ENCODE measurements at places on chromosomes 16 and 17.
A peak's percentile ranks its signal among the peaks of the same experiment; 100 is the strongest.

DNA sequence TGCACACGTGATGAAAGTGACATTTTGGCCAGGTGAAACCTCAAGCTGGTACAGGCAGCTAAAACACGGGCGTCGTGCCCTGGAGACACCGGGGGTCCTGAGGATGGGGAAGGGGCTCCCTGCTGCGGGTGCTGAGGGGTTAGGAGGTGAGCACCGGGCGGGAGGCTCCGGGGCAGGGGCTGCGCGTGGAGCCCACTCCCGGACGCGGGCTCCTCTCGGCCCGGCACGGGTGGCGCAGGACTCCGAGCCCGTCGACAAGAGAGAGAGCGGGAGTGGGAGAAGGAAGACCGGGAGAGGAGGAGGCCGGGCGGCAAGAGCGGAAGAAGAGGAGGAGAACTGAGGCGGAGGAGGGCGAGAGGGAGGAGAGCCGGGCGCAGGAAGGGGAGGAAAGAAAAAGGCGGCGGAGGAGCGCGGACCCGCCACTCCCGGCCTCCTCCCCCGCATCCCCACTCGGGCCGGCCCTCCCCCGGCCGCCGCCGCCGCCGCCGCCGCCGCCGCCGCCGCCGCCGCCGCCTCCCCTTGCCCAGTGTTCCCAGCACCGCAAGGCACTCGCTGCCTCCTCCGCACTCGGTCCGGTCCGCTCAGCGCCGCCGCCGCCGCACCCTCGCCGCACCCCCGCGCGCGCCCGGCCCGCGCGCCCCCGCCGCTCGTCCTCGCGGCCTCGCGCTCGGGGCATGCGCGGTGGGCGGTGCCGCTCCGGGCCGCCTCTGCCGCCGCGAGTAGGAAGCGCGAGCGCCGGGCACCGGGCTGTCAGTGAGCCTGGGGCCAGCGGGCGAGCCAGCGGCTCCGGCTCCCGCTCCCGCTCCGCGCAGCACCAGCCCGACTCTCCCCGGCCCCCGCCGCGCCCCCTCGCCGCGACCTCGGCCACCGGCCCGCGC, at the start of gene PRKCA:
TSS of gene PRKCA (plus strand) at position 750 of the 878 bp plus-strand sequence.
- peak; percentile 43 for DNase-seq

GRCh38 chr17:59346876-59347407, 15.5 kb downstream of the YPEL2 start:
- DNase-seq = no peak

DNA sequence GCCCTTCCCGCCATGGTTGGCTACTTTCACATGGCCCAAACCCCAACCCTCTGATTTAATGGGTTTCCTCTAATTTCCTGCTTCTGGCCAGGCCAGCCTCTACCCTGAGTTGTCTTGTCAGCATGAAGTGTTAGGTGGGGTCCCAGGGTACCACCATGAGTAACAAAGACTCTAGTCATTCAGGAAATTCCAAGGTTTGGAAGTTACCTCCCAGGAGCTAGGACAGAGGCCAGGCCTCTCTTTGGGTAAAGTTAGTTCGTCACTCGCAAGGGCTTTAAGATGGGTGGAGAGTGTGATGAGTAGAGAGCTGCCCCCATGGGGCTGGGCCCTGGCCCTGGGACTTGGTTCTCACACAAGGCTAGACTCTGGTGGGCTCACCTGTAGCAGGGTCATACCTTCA, 54.6 kb downstream of the PLD6 start:
- no peak for DNase-seq

- DNase-seq = peak; percentile 10
These were observed 460.6 kb downstream of the KCNJ2 start for GRCh38 chr17:70629902-70630301.

GRCh38 chr16:6034511-6034910, 936.9 kb upstream of the EEF2KMT start:
- no peak for DNase-seq

DNA sequence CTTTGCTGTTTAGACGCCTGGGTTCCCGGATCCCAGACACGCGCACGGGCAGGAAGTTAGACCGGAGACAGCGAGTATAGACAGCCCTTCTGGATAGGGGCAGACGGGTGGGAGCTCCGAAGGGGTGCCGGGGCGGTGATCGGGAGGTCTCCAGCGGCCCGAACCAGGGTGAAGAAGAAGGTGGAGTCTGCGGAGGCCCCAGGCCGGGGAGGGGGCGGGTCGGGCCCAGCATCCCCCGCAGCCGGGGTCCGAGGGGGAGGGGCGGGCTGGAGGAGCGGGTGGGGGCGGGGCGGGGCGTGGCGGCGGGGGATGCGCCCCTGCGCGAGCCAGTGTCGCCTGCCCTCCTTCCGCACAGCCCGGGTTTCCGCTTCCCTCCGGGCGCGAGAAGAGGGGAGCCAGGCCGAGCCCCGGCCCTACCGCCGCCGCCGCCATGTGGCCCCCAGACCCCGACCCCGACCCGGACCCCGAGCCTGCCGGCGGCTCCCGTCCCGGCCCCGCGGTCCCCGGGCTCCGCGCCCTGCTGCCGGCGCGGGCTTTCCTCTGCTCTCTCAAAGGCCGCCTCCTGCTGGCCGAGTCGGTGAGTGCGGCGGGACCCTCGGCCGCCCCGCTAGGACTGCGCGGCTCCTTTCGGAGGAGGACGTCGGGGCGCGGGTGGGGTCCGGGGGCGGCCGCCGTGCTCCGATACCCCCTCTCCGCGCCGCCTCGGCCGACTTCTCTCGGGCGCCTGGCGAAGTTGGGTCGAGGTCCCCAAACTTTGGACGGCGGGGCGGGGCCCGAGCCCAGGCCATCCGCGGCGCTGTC, at the start of gene CMTM3:
TSS of gene CMTM3 (plus strand) at position 329 of the 801 bp plus-strand sequence. CDS start at position 431, 102 bp downstream.
- DNase-seq = peak; percentile 54

DNA sequence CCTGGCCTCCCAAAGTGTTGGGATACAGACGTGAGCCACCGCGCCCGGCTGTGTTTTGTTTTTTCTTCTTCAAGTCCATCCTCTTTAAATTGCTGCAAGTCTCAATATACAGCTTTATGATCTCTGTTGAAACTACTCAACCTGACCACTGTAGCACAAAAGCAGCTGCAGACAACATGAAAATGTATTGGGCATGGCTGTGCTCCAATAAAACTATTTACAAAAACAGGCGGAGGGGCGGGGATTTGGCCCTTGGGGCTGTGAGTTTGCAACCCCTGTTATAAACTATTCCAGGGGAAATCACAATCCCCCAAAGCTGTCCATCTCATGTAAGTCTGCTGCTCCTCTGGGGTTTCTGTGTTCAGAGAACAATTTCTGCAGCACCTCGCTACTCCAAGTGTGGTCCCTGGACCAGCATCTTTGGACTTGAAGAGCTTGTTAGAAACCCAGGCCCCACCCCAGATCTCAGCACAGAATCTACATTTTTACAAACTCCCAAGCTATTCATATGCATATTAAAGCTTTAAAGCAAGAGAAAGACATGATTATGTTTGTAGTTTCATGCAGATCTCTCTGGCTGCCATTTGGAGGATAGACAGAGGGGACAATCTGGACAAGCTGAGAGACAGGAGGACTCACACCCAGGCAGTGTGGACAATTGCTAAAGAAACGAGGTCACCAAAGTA, 33.6 kb downstream of the TEKT5 start:
- DNase-seq = no peak

DNA sequence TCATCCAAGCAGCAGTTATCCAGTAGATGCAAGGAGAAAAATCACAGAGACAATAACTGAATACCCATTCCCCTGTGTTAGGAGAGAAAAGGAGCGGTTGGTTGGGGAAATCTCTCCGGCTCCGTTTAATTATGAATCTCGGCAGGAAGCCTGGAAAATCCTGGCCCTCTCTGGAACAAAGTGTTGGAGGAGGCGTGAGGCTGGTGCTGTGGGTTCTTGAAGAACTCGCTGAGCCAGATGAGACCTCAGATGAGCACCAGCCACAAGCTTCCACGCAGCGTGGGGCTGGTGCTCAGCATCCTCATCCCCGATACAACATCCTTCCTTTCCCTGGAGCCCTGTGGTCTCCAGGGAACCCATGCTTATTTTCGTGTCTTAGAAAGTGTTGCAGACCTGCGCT, 39.7 kb downstream of the CACNG4 start:
- no peak for DNase-seq

DNA sequence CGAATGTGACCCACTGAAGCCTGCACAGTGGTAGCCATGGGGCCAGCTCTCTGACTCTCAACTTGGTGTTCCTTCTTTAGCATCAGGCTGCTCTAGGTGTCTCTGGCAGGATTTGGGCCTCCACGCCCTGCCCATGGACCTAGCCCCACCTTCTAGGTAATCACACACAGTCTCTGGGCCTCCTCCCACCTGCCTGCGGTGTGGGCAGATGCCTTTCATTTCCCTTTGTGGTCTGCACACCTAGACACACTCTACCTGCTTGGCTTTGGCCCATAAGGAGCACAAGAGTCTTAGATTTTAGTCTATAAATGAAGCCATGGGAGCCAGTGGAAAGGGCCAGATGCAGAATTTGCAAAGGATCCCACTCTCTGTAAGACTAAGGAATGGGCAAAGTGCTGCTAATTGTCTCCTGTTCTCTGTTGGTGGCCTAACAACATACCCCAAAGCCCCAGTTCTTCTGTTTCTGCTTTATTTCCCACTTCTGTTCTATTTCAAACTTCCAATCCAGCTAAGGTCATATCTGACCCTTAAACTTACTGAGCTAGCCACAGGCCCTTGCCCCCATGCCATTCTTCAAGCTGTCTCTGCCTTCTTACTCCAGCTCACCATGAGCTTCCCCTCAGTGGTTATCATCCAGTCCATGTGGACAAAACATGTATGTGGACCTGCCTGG, 7.2 kb upstream of the MFSD6L start:
- DNase-seq = no peak

DNA sequence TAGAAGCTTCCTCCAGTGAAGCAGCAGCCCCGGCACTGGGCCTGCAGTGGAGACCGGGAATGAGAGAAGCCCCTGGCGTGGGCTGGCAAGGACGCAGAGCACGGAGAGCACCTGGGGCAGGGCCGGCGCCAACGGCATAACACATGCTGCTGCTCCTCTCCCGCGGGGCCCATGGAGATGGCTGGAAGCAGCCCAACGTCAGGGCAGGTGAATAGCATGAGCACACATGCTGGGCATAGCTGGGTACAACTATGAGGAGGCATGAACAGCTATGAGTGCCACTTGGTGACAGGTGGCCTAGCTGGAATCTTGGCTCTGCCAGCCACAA, 46.4 kb downstream of the IRF8 start:
- DNase-seq = no peak

GRCh38 chr16:30874244-30874820, 19.5 kb downstream of the BCL7C start:
- DNase-seq = no peak

DNA sequence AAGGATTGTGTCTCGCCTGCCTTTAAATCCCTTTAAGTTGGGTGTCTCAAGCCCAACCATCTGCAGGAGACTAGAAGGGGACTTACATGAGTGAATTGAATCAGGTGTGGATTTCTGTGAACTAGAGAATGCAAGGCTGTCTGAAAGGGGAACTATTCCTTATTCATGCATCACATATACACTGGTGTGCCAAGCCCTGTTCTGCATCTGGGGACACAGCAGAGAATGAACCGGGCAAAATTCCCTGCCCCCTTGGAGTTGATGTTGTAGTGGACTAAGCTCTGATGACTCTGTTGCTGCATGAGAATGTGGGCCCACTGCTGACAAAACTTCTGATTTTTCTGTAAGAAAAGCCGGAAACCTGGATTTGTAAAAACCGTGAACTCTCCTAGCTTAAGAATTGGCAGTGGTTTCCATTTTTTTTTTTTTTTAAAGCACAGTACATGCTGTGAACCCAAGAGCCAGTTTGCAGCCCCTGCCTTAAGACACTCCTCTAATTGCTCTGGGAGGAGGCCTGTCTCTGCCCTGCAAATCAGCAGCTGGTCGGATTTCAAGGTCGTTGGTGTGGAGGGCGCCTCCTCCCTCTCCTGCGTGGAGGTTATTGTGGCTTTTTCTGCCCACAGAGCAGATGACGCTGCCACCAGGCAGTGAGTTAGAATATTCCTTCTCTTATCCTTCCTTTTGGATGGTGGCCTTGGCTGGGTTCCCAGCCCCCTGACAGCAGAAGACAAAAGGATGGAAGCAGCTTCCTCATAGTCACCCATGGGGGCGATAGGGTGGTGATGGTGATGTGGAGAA, 131.0 kb downstream of the PRKCB start:
- no peak for DNase-seq

DNA sequence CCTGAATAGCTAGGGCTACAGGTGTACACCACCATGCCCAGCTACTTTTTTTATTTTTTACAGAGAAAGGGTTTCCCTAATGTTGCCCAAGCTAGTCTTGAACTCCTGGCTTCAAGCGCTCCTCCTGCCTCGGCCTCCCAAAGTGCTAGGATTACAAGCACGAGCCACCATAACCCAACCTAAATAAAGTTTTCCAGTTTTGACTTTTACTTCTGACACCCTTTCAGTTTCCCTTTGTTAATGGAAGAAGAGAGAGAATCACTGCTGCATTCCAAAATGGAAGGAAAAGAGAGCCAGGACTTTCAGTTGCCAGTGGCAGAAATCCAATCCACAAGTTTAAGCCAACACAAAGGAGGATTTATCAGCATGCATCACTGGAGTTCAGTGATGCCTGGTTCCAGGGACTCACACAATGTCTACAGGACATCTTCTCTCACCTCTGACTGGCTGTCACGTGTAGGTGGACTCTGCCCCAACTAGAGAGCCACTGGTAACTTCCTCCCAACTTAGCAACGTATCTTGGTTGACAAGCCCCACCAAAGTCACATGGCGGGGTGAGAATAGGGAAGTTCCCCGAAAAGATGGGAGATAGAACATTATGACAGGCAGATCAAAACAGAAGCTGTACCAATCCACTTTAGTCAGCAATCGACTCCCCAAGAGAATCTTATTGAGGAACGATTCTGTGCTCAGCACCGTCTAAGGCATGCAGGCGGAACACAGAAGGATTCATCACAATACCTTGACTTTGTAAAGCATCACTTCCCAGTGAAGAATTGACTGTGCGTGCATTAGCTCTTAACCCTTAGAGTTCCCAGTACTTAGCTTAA, 46.5 kb downstream of the GAS7 start:
- DNase-seq = no peak

- no peak for DNase-seq
These were observed 2.3 kb downstream of the KRTAP3-2 start for GRCh38 chr17:40997361-40997760.

DNA sequence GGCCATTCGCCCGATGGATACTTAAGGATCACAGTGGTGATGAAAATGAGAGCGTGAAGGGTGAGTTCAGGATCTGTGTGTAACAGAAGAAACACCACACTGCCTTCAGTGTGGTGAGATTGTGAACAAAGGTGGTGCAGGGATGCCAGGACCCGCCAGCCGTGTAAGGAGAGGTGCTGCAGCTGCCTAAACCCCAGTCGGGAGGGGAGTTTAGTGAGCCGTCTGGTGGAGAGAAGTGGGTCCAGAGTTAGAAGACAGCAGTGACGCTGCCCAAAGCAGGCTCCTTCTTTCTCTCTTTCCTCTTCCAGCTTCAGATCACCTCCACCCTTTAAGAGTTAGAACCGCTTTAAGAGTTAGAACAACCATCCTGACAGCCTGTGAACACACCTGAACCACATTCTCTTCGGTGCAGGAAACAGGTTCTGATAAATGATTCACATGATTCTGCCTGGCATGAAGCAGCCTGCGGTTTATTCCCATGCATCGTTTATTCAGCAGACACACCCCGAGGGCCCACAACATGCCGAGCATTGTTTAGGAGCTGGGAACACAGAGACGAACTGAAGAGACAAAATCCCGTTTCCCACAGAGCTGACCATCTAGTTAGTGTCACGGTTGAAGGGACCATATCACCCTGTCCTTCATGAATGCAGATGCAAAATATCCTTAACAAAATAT, 84.0 kb upstream of the DNAH17 start:
- no peak for DNase-seq

- peak; percentile 36 for DNase-seq
These were observed 538 bp downstream of the TM4SF5 start for GRCh38 chr17:4772235-4772613.

- no peak for DNase-seq
These were observed 11.0 kb upstream of the WFIKKN2 start for GRCh38 chr17:50824429-50824828.

Measured in SHP77 (cell line).